ENCODE measurements at places on chromosomes 11 and 22.

GRCh38 chr22:49925525-49926128, 7.2 kb downstream of the CRELD2 start:
- no peak for DNase-seq

DNA sequence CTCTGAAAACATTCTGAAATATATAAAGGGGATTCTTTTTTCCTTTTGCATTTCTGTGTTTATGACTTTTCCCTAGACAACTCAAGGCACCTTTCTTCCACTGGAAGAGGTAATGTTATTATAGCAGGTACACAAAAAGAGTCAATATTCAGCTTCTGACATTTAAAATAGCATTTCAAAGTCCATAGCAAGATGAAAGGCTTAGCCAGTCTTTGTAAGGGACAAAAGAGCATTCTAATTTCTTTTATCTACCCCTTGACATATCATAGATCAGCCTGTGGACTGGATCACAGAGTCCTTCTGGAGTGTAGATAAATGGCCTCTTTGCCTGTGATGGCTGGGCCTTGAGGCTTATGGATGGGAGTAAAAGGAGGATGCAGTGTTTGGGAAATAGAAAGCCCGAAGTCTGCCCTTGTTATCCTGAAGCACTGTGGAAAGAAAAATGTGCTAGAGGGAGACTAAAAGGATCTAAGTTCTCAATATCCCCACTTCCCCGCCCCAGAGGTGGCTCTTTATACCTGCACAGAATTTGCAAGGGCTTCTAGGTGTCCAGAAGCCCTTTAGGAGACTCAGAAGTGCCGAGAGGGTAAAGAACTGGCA, 1.6 kb upstream of the HEPACAM start:
- no peak for DNase-seq

DNA sequence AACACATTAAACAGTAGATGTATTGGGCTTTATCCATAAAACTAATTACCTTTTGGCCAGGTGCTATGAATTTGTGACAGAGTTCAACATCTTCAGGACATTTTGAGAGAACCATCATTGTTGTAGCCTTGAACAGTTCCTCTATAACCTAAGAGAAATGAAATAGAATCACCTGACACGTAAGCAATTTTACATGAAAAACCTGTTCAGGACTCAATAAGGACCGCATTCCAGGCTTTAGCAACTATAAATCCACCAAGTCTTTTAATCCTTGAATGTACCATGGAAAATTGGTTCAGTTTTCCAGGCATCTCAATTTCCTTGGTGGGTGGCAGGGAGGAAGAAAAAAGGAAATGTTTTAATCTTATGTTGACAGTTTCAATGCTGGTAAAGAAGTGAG, 60.9 kb upstream of the GAB2 start:
- no peak for DNase-seq

DNA sequence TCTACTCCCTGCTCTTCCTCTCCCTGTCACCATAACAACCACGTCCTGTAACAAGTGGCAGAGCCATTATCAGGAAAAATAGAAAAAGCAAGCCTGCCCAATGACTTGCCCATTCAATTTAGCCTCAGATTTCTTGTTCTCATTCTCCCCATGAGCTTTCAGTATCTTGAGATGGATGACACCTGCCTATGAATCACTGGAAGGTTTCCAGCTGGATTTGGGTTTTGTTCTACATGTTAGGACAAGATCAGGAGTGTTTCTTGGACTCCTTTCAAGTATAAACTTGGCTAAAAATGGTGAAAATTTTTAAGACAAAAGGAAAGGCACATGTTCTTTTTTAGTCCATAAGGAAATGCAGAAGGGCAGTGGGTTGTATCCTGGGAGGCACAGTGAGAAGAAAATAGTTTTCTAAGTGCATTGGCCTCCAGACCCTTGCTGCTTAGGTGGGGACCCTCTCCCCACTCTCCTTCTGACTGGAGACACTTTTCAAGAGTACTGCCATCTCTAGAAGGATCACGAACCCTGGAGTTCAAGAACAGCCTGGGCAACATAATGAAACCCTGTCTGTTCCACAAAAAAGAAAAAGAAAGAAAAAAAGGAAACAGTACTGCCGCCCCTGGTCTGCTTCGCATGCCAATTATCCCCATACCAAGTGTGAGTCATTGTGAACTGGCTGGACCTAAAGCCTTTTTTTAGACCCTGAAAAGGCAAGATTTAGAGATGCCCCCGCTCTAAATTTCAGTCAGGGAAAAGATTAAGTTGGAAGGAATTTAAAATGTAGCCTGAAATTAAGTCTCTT, 51.0 kb downstream of the MTNR1B start:
- DNase-seq = no peak

DNA sequence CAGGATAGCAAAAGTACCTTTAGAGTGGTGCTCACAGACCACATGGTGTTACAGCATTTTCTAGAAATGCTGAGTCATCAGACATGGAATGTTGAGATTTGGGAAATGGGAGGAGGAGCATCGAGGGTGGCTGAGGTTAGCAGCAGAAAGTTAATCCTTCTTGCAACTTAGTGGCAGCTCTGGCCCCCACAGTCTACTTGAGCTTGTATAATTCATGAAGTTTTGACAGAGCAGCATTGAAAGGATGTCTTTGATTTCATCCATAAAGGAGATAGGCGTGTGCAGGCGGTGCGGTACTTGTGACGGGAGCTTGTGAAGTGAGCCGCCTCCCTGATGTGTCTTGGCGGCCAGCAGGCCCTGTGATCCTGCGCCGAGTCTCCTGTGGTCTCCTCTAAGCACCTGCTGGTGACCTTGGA, 330.5 kb downstream of the TBC1D22A start:
- no peak for DNase-seq

- peak; percentile 14 for DNase-seq
Observed at GRCh38 chr11:44813401-44813800, 86.6 kb downstream of the TSPAN18 start.

DNA sequence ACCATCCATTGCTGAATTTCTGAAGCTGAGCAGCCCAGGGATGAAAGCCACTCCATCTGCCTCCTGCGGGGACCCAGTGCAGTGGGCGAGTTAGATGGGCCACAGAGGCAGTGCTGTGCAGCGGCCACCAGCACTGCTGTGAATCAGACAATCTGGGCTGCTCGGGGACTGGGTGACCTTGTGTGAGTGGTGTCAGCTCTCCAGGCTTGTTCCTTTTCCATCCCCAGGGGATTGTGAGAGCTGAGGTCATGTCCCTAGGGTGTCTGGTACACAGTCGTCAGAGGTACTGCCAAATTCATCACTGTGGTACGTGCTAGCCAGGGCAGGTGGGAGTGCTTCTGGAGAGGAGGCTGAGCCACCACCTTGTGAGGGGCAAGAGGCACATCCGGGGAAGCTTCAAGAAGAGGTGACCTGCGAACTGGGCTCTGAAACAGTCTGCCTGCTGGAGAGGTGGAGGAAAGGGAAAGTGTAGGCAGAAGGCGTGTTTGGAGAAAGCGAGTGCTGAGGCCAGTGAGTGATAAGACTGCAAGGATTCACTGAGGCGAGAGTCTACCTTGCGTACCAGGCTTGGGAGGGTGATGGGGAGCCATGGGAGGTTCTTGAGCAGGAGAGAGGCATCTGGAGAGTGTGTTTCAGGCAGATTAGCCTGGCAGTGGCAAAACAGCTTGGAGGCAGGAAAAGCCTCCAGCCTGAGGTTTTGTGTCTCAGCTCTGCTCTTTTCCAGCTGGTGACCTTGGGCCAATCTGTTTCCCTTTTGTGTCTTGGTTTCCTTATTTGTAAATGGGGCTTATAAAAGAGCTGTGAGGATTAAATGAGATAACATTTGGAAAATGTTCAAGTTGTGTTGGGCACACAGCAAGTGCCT, 22.7 kb downstream of the CACNA1I start:
- DNase-seq = no peak

DNA sequence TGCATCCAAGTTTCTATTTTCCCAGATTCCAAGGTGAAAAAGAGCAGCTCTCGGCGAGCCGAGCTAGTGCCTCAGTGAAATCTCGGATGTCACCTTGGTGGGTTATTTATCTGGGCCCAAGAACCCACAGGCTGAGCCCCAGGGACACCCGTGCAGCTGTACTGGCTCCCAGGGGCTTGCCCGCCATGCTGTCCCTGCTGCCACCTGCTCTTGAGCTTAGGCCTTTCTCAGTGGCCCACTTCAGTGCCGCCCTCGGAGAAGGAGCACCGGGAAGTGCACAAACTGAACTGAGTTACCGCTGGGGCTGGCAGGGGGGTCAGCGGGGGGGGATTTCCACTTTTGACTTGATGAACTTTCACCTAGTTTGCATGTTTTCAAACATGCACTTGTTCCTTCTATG, 27.9 kb downstream of the CPT1A start:
- no peak for DNase-seq

- DNase-seq = no peak
Observed at GRCh38 chr11:117259417-117259816, 26.9 kb downstream of the RNF214 start.

DNA sequence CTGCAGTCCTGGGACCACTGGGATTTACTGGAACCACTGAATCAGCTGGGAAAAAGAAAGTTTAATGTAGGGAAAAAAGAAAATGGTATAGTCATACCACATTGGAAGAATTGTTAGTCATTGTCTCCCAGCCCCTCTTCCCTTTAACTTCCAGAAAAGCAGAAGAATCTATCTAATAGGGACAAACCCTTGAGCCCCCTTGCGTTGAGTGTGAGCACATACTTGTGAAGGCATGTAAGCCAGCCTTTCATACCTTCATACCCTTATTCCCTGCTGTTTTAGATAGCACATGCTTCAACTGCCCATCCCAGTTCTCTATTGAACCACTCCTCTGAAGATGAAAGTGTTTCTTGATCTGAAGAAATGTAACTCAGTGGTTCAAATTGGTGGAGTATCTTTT, 6.6 kb downstream of the TREH start:
- DNase-seq = no peak

DNA sequence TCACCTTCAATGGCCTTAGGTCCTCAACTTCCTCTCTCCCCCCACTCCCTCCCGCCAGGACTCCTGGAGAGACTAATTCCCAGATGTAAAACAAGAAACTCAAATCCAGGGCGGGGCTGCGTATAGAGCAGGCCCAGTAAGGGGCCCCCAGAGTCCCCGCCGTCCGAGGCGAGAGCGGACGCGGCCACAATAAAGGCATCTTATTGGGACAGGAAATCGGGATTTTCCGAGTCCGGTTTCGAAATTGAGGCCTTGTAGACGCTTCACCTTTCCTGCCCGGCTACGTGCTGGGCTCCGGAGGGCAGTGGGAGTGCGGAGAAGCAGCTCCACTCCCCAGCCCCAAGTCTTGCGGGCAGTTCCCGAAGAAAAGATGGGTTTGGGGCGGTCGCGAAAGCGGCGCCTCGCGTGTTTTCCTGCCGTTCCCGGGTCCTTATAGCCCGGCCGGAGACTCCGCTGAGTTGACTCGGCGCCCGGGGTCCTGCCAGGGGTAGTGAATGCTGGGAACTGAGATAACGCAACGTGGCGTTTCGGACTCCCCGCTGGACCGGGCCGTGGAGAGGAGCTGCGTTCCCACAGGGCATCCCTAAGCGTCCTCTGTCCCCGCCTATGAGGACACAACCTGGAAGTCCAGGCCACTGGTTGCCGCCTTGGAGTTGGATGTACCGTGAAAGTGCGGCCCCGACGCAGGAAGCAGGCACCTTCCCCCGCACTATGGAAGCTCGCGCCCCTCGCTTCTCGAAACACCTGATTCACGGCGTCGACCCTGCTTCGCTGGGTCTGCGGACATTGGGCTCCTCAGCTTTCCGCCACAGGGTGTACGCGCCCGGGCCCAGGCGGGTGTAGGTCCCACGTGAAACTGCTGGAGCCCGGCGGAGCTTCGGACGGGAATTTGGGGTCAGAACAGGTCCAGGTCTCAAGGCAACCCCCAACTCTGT, 4.8 kb upstream of the CHRM1 start:
- no peak for DNase-seq

DNA sequence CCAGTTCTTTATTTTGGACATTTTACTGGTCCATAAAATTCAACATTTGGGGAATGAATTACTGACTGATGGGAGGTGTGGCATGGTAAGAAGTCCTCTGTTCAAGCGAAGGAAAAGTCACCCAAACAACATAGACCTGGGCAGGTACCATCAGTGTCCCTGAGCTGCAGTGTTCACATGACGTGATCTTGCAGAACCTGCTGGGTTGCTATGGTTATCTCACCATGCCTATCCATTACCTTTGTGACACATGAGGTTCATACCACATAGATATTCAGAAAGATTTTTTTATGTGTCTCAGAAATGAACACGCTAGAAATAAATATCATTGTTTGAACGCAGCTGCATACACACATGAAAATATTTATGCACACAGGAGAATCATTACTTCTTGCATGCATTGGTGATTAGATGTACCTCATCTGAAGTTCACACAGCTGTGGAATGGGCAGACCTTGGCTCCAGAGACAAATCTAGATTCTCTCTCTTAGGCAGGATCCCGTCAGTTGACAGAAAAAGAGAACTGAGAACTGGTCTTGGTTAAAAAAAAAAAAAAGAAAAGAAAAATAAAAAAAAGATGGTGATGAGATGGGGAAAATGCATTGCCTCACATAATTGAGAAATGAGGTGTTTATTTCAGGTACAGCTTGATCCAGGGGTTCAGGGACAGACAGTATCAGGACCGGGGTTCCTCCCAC, 21.4 kb upstream of the RCN1 start:
- no peak for DNase-seq

DNA sequence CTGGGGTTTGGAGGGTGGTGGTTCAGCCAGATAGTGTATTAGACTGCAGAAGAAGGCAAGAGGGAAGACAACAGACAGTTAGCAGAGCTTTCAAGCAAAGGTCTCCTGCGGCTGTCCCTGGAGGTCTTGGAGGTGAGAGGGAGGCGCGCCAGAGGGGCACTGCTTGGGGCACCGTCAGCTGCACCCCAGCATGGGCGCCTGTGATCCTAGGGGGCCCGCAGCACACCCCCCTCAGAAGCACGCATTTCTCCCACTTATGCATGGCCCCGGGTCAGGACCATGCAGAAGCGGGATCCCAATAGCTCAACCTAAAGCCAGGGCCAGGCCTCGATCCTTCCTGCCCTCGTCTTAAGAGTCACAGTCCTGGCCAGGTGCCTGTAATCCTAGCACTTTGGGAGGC, 26.5 kb downstream of the FGF4 start:
- DNase-seq = no peak

DNA sequence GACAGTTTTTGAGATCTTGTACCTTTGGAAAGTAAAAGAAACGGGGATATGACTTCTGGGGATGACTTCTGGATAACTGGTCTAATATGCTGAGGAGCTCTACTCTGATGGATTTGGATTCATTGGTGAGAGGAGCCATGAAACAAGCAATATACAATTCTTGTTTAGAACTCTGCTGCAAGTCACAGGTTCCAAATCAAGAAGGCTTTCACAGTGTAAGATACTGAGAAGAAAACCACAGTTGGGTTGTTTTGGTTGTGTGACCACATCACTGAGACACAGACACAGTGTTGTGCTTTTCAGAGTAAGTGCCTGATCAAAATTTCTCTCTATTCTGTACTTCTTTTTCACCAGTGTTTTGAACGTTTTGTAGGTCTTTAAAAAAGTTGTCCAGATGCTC, 13.1 kb upstream of the UCP2 start:
- DNase-seq = no peak

DNA sequence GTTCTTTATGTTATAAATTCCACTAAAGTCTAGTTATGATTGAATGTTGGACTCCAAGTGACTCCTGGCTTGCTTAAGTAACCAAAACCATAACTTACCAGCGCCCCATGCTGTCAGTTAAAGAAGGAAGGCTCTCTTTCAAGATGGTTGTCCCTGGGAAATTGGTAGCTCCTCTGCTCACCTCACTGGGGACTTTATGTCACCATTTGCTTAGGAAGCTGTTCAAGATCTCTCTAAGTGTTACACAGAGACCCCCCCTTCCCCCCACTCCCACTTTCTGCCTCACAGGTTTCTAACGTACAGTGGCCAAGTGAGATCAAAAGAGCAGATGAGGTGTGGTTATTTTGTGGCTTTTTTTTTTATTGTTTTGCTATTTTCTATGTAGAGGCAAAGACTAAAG, 301.8 kb downstream of the AASDHPPT start:
- no peak for DNase-seq

GRCh38 chr11:34240150-34240494, 117.7 kb downstream of the ABTB2 start:
- DNase-seq = no peak
